ENCODE measurements at places on chromosomes 4 and X.

DNA sequence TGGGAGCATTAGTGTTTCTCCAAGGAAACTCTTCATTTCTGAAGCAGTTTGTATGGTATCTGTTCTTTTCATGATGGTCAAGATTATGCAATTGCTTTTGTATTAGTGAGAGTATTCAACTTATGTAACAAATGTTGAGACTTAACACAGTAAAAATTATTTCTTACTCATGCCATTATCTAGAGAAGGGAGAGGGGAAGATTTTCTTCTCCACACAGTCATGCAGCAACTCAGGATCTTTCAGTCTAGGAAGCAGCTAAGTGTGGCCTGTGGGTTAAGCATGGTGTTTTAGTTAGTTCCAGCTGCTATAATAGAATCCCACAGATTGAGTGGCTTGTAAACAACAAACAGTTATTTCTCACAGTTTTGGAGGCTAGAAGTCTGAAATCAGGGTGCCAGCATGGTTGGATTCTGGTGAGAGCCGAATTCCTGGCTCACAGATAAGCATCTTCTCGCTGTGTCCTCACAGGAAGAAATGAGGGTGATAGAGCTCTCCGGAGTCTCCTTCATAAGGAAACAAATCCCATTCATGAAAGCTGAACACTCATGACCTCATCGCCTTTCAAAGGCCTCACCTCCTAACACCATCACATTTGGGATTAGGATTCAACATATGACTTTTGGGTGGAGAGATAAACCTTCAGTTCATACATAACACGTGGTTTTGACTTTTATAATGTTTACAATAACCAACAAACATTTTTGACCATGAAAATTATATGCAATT, 101.2 kb downstream of the FRMPD4 start:
- no peak for DNase-seq

GRCh38 chr4:151745481-151746231, 15.2 kb downstream of the GATB start:
- no peak for DNase-seq

GRCh38 chrX:283115-283845, 2.1 kb downstream of the PLCXD1 start:
- peak; percentile 82 for DNase-seq

GRCh38 chrX:3763111-3763510, 49.7 kb upstream of the PRKX start:
- no peak for DNase-seq

- no peak for DNase-seq
These were observed 19.1 kb downstream of the PRIMPOL start for GRCh38 chr4:184668511-184669114.

- no peak for DNase-seq
These were observed 425.8 kb downstream of the ARAP2 start for GRCh38 chr4:35818520-35818919.

GRCh38 chr4:112130906-112131305, 14.3 kb upstream of the FAM241A start:
- DNase-seq = no peak

DNA sequence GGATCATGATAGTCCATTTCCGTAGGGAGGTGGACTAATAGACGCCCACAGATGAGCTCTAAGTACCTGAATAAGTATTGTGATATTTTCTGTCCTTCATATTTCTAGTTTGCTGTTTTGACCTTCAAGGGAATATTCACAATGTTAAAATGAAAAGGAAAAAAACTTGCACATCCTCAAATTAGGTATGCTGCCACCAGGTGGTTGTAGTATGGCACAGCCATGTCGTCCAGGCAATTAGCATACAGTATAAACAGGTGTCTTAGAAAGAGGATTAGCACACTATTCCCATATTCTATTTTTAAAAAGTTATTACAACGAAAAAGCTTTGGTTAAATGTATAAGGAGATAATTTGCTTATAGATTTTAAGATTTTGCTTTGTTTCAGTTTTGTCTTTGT, 802.0 kb downstream of the RPA4 start:
- DNase-seq = no peak
